Omental fat pad (tissue), 4 donors: ENCODE measurements at places on chromosomes 2 and 18.
A peak's percentile ranks its signal among the peaks of the same experiment; 100 is the strongest.

DNA sequence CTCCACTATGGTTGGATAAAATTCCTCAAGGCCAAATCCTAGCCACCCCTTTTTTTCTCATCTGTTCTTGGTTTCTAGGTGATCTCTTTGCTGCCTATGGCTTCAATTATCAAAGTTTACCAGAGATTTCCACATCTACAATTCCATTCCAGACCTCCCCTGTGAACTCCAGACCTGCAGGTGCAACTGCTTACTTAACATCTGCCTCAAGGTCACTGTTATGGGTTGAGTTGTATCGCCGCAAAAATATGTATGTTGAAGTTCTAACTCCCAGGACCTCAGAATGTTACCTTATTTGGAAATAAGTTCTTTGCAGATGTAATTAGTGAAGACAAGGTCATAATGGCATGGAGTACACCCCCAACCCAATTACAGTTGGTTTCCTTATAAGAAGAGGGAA lies 60.4 kb upstream of the SOS1 start:
- DNase-seq: no peak

DNA sequence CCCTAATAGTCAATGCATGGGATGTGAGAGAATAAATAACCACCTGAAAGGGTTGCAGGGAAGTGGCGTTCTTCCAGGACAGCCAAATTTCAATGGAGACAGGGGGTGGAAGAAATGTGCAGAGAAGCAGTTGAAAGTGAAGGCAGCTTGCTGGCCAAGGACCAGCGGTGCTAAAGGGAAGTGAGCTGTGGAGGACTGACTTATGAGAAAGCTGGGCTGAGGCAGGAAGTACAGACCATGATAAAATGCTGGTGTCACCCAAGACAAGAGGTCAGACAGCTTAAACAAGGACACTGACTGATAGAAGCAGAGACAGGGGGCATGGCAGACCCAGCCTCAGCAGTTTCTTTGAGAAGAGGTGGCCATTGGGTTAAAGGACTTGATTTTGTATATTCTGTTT lies 106.7 kb downstream of the DTNB start:
- DNase-seq: no peak

GRCh38 chr2:236956031-236956618 lies 129.6 kb upstream of the COPS8 start:
- DNase-seq: no peak

- DNase-seq: no peak
Observed at GRCh38 chr2:57892920-57893319, 153.7 kb upstream of the VRK2 start.

GRCh38 chr18:44467718-44468117 lies 213.0 kb upstream of the SETBP1 start:
- no peak for DNase-seq

- DNase-seq: no peak
Observed at GRCh38 chr2:106122157-106122556, 71.9 kb downstream of the UXS1 start.

DNA sequence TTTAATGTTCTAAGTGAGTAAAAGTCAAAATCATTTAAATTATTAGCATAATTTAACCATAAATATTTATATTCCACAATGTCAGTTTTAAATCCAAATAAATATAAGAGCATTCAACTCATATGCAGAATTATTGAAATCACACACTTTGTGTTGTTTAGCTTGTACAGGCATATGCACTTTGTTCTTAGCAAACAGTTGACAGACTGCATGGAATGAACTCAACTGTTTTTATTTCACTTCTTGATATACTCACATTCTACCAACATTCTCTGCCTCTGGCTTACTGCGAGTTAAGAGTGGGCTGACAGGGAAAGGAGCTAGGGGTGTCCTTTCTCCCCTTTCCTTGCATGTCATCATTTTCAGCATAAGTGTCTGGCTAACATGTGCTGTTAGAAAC lies 7.6 kb upstream of the PIEZO2 start:
- no peak for DNase-seq

- no peak for DNase-seq
Observed at GRCh38 chr2:158575051-158575635, 118.4 kb downstream of the PKP4 start.

DNA sequence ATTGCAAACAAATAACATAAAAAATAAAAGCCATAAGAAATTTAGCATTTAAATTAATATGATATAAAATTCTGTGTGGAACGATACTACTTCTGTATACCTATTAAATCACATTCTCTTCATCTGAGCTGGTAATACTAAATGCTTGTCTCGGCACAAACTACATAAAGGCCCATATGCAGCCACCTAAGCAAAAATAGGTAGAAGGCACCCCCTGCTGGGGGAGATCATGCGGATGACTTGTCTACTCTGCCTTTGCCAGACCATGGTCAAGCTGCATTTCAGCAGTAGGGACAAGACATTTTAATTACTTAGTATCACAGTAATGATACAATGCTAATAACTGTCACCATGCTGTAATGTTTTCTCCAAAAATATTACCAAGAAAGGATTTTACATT lies 108.0 kb downstream of the CDH19 start:
- no peak for DNase-seq

- DNase-seq: no peak
Observed at GRCh38 chr2:128510701-128511397, 192.2 kb upstream of the HS6ST1 start.

DNA sequence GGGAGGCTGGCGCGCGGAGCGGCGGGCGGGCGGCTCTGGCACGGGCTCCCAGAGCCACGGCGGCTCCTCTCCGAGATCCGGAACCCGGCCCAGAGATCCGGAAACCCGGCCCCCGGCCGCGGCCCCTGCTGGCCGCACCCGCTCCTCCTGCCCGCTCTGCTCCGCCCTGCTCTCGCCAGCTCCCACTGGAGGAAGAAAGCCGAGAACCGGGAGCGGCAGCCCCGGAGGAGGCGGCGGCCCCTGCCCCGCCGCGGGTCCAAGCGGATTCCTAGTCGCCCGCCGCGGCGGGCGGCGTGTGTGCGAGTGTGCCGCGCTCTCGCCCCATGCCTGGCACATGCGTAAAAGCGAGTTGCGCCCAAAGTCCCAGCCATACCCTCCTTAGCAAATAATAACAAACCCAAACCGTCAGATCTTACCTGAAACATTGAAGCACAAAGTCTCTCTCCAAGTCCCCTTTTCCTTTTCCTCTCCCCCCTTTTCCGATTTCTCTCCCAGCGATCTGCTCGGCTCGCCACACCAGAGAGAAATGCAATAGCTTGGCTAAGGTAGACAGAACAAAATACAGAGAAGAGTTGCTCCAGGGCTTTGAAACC lies 108.7 kb upstream of the KCTD1 start:
- DNase-seq: peak; percentile 28

GRCh38 chr2:168024459-168024858 lies 222.9 kb downstream of the STK39 start:
- no peak for DNase-seq

GRCh38 chr2:66070721-66071602 lies 364.0 kb upstream of the MEIS1 start:
- no peak for DNase-seq

DNA sequence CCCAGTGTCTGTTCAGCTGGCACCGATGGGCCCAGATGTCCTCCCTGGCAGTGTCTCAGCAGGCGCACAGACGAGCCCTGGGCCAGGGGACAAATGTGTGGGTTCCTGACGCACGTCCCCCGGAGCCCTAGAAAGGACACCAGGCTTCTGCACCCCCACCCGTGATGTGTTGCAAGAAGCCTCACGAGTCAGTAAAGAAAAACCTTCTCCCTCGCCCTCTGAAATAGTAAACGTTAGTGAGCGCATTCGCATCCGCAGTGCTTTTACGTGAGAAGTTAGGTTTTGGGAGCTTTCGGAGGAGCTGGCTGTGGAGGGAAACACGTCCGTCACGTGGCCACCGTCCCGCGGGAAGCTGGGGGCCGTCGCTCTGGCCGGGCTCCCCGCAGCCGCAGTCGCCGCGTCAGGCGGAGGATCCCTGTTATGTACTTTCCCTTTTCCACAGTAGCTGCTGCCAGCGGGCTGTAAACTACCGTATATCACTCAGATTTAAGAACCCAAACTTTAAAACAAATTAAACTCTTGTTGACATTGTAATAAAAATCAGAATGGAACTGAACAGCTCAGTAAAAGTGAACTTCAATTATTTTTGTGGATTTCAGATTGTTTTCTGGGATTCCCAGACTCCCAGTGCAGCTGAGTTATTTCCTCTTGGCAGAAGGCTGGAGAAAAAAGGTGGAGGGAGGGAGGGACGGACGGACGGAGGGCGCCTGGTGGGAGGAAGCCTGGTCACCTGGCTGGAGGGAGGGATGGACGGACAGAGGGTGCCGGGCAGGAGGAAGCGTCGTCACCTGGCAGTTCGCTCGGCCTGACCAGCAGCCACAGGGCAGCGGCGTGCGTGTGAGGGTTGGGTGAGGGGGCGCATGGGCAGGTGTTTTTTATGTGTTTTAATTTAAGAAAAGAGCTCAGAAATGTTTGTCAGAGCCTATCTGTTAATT lies 112.1 kb downstream of the NFATC1 start:
- DNase-seq: peak; percentile 53
